ENCODE measurements at places on chromosomes 1 and 21. TPM values are rescaled to one million over a fixed set of nuclear protein-coding genes. Genes with fewer than 3 reads are reported as not detected.

GRCh38 chr1:34965597-34965996 is 19.6 kb downstream of the TMEM35B start:
- DNase-seq: no peak

DNA sequence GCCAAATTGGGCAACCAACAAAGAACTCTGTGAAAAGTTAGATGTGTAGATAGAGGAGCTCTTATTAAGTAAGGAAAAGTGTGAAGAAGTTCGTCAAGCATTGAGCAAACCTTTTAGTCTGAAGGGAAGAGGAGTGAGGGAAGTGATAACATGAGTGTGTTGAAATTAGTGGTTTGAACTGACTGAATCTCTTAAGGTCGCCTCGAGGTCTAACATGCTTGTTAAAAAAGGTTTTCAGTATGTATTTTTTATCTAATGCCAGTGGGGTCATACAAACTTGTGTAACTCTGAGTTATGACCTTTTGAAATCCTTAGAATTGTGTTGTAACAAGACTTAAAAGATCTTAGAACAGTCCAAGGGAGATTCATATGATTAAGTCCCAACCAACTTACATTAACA is 34.1 kb downstream of the SOAT1 start:
- DNase-seq: no peak

DNA sequence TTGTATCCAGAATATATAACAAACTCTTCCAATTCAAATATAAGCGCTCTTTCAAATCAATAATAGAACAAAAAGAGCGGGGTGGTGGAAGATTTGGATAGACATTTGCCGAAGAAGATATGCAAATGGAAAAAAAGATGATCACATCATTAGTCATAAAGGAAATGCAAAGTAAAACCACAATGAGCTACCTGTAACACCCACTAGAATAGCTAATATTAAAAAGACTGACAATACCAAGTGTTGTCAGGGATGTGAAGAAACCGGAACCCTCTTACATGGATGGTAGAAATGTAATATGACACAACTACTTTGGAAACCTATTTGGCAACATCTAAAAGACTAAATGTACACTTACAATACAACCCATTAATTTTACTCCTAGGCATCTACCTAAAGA is 5.7 kb upstream of the TRAF5 start:
- no peak for DNase-seq

GRCh38 chr1:8315573-8316475 is 2.1 kb upstream of the SLC45A1 start:
- DNase-seq: no peak

GRCh38 chr1:185151215-185151614 is 5.5 kb downstream of the TRMT1L start:
- DNase-seq: no peak

DNA sequence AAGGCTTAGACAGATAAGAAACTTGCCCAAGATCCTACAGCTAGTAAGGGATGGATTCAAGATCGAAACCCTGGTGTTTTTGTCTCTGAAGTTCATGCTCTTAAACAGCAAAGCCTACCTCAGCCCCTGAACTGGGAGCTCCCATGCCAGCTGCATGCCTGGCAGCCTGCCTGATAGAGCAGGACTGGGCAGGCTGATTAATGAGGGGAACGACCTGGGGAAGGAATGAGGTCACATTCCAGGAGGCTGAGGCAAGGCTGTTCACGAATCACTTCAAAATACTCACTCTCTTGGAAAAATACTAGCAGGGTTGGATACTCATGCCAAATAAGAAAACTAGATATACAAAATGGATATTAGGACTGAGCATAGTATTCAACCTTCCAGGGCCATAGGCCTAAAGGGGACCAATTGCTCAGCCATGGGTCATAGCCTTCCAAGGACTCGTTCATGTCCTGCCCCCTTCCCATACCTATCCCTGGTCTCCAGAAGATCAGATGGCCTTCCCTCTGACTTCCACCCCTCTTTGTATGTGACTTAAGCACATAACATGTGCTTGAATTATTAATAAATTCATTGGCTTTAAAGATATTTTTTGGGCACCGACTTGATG is 15.6 kb upstream of the TACSTD2 start:
- no peak for DNase-seq

- DNase-seq: no peak
Measured at GRCh38 chr21:22743085-22743484, 1744.9 kb downstream of the NCAM2 start.

GRCh38 chr1:61104220-61104671 is 21.9 kb downstream of the NFIA start:
- DNase-seq: no peak

DNA sequence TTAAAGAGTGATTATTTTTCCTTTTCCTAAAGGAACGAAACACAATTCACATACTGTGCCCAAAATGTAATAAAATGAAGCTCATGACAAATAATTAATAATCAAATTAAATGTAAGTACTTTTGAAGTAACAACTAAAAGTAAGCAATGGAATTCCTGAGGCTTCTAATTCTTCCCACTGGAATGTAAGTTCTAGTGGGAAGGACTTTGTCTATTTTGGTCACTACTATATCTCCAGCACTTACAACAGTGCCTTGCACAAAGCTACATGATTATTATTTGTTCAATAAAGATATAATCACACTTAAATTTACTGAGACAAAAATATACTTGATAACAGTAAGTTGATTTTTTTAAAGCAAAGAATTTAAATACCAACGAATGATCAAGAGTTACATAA is 128.8 kb downstream of the COQ8A start:
- no peak for DNase-seq

DNA sequence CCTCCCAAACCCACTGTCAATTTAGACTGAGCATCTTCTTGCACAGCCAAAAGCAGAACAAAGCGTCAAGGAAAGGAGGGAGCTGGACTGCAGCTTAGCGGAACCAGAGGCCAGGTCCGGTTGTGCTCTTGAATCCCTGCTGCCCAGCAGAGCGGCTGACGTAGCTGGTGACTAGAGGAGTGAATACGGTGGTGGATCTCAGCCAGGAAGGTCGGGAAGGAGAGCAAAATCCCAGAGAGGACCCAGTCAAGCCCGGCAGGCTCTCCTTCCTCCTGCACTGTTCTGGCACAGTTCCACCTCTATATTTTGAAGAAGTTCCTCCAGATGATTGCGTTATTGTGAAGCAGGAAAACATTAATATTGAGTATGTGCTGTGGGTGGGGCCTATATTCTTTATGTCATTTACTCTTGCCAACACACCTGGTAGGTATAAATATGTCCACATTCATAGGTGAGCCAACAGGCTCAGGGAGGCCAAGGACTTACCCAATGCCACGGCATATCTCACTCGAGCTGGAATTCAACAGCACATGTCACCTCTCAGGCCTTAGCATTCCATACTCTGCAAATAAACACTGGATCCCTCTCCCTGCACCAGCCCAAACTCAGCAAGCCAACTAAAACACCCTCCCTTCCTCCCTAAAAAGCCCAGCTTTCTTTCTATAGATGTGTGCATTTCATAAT is 23.6 kb upstream of the ABCB10 start:
- no peak for DNase-seq

- no peak for DNase-seq
Measured at GRCh38 chr1:97906567-97907241, 14.1 kb downstream of the DPYD start.

DNA sequence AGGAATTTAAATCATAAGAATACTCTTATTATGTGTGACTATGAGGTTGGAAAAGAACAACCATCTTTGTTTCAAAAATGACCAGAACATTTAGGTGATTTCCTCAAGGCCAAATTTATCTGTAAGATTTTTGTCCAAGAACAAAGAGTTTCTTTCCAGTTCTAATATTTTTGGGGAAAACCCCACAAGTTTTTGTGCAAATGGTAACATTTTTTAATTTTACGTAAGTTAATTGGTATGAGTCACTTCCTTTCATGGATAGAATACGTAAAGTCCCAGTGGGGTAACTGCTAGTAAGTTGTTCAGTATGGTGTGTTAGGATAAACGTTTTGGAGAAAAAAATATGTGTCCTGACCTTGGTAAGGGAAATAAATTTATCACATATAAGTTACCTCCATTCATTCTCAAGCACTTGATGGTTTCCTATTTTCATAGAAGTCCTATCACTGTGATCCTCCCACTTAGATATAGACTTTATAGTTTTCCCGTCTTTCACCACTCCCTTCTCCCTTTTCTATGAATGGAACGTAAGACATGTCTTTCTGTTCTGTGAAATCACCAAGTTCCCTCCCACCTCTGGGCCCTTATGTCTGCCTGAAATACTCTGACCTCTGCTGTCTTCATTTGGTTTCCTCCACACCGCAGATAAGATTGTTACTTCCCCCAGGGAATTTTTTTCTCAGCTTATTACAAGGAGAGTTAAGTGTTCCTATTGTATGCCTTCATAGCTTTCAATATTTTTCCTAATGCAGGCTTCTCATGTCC is 34.9 kb upstream of the TSNAX start:
- DNase-seq: no peak

DNA sequence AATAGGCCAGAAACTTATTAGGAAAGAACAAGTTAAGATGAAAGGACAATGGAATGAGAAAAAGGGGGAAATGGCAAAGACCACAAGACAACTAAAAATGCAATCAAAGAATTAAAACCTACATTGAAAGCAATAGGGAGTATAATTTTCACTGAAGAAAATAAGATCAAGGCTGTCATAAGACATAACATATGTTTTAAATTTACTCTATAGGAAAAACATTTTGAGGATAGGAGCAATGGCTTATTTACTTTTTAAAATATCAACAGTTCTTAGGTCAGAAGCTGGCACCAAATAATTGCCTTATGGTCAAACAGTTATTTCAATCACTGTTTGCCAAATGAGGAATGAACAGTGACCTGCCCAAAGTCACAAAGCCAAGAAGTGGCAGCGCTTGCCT is 171.2 kb upstream of the HOOK1 start:
- no peak for DNase-seq

GRCh38 chr1:85463731-85464496 is 1.0 kb downstream of the DDAH1 start:
- DNase-seq: no peak

- DNase-seq: no peak
Measured at GRCh38 chr1:44220755-44221154, 7.5 kb downstream of the DMAP1 start.

DNA sequence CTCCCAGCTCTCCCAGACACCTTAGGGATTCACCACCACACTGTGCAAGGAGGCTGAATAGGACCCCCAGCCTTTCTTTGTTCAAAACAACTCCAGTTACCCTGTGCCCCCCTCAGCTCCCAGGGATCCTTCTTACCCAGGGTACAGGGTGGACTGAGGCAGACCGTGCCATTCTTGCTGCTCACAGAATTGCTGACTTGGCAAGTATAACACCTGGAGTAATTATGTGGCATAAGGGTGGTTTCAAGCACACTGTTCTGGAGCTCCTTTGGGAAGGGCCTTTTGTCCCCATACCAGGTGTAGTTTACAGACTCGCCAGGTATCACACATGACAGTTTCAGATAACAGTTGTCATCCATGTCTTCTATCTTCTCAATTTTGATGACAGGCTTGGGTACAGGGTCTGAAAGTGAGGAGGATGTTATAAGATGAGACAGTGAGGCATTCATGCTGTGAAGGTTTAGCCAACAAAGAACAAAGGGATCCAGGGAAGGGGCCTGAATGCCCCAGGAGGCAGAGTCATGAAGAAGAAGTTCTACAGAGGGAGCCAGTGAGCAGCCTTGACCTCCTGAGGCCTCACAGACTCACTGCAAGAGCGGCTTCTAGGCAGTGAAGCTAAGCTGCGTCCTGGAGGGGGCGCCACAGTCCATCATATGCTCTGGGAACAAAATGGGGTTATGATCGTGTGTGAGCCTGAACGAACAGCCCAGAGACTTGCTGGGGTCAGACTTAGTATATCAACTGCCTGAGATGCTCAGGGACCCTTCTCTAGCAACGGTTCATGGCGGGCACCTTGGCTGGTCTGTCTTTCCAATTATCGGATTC is 30.3 kb downstream of the CD48 start:
- DNase-seq: peak; percentile 53

DNA sequence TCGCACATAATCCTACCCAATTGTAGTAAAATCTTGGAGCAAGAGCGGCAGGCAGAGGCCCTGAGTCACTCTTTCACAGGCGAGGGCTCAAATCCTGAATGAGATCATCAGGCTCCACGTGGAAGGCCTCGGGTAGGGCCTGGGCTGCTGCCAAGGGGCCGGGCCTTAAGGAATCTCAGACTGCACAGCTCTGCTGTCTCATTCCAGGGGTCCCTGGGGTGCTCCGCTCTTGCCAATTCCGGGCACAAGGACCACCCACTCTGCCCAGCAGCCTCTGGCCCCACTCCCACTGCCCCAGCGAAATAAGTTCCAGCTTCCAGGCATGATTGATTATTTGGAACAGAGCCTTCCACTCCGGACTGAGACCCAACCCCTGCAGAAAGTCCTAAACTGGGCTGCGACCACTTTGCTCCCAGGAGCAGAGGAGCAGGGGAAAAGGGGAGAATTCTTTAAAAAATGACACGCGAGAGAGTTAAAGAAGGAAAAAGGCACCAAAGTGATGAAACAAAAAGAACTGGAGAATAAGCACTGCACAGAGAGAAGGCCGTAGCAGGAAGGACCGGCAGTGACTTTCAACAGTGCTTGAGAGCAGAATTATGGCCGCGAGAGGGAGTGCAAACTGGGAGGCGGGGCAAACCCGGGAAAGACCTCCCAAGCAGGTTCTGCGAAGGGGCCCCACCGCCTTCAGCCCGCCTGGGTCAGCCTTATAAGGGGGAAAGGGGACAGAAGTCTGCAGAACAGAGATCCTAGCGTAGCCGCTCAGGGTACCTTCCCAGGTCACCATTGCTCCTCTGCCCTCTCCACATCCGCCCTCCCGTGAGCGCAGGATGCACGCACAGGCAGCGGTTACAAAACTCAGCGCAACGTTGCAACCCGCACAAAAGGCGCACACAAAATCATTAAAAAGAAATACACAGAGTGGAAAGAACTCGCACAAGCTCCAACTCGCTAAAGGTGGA is 2.0 kb downstream of the ADAMTS1 start:
- DNase-seq: peak; percentile 68

GRCh38 chr1:248102847-248103246 is 7.9 kb downstream of the OR2L13 start:
- no peak for DNase-seq

GRCh38 chr1:114756009-114756892 is 1.5 kb downstream of the CSDE1 start:
- DNase-seq: no peak

DNA sequence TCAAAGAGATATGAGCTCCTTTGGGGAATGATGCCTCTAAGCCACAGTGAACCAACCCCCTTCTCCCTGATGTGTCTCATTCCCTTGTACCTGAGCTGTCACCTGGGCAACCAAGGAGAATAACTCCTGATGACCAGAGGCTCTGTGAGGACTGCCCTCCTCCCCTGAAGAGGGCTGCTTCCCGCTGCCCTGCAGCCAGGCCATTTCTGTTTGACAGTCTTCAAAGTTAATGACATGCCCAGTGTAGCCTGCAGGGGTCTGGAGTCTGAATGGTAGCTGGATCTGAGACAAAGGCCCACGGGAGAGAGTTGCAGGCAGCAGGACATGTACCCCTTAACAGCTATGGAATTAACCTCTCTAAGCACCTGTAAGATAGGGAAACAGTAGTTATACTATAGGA is 3.4 kb upstream of the SLFNL1 start:
- DNase-seq: peak; percentile 26

The RAB42 gene
- 2.8 TPM for total RNA-seq

The FMN2 gene
- total RNA-seq: 13.2 TPM

The STUM gene
- total RNA-seq: 1.1 TPM

The INSRR gene
- total RNA-seq: not detected

The SYT14 gene
- 4.1 TPM for total RNA-seq

The OR2T29 gene
- total RNA-seq: not detected

The LCE2A gene
- total RNA-seq: not detected

The ZBTB37 gene
- 18.3 TPM for total RNA-seq

The REN gene
- not detected for total RNA-seq

The LRRC47 gene
- total RNA-seq: 57.9 TPM

The RUNX1 gene
- 0.64 TPM for total RNA-seq

The BNIPL gene
- total RNA-seq: 0.79 TPM

The TSNAX gene
- 39.2 TPM for total RNA-seq

The AADACL4 gene
- not detected for total RNA-seq

The OSCP1 gene
- total RNA-seq: 10.5 TPM

The ATP6V1G3 gene
- total RNA-seq: not detected

Measured in neural crest cell (in vitro differentiated cells).